ENCODE measurements at places on chromosomes 7 and 10.
A peak's percentile ranks its signal among the peaks of the same experiment; 100 is the strongest.

GRCh38 chr7:154917808-154918160, 85.1 kb downstream of the PAXIP1 start:
- no peak for DNase-seq

- no peak for DNase-seq
These were observed 55.5 kb upstream of the NCF1 start for GRCh38 chr7:74718336-74718735.

- peak; percentile 98 for DNase-seq
These were observed 20.2 kb upstream of the PDGFA start for GRCh38 chr7:539731-540411.

- DNase-seq = no peak
These were observed 28.1 kb downstream of the INSYN2A start for GRCh38 chr10:127168261-127168660.

- no peak for DNase-seq
These were observed 14.7 kb downstream of the CCNY start for GRCh38 chr10:35351021-35351420.

- no peak for DNase-seq
These were observed 184.3 kb upstream of the SLC26A5 start for GRCh38 chr7:103630318-103630717.

DNA sequence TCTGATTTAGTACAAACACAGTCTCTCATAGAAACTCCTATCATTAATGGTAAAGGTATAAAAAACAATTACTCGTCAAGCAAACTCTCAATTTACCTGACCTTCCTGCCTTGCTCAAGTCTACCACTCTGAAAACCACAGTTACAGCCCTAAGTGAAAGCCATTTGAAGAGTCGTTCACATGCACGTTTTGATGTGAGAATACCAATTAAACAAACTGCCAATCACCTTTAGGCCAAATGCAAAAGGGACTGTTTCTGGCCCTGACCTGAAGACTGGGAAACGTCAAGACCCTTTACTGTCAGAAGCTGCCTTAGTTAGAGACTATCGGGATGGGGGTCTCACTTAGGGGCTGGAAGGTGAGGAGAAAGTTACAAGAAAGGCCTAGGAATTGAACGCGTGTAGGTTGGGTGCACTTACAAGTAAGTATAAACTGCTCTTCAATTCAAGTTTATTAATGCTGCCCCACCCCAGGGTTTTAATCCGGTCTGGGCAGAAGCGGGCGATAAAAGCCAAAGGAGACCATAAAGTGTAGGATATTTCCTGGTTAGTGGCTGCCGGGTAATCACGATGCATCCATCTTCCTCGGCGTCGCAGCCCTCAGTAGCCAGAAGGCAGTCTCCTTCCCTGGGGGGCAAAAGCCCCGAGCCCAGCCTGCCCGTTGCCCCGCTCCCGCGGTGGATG, 935 bp downstream of the TM9SF3 start:
- DNase-seq = peak; percentile 39

- no peak for DNase-seq
These were observed 7.1 kb upstream of the ZNF117 start for GRCh38 chr7:64997927-64998391.

GRCh38 chr10:48219194-48219593, 55.3 kb downstream of the FRMPD2 start:
- no peak for DNase-seq

DNA sequence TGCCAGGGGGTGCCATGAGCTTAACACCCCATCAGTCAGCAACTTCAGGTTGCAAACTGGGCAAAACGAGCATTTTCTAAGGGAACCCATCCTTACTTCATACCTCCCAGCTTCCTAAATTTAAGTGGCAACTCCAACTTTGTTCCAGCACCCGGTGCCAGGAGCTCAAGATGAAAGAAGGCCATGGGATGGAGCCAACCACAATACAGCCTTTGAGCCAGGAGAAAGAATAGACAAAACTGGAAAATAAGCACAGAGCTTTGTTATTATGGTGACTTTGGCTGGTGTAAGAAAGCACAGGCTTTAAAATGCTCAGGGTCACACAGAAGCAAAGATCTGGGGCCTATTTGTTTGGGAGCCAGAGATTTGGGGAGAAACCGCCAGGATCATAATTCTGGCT, 388.7 kb upstream of the MGMT start:
- DNase-seq = no peak

DNA sequence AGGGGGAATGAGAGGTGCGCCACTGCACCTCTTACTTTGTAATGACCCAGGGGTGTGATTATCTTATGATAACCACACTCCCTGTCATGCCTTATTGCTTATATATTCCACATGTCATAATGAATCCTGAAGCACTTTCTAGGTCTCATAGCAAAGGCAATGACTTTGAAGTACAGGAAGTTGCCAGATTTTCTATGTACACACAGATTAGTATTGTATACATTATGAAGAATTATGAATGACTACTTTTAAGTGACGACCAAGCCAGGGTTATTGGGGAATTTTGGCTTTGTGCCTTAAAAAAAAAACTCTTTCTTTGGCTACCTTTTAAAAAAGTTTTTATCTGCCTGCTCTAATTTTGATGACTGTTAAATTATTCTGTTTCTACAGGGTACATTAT, 269.6 kb downstream of the MDFIC start:
- DNase-seq = no peak

DNA sequence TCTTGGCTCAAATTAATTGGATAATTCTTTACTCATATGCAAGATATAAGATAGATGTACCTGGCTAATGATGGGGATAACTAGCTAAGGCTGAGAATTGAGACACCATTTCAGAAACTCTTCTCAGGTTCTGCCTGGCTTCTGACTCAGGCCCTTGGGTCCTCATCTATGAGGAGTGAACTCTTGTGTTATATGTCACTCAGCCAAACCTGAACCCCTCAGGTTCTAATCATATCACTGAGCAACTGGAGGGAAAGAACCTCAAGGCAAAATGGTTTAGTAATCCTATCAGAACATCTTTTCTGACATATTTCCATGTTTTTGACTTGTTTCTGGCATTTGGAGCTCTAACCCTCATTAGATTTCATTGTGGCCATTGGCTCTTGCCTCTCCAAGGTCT, 100.4 kb downstream of the CPED1 start:
- no peak for DNase-seq

DNA sequence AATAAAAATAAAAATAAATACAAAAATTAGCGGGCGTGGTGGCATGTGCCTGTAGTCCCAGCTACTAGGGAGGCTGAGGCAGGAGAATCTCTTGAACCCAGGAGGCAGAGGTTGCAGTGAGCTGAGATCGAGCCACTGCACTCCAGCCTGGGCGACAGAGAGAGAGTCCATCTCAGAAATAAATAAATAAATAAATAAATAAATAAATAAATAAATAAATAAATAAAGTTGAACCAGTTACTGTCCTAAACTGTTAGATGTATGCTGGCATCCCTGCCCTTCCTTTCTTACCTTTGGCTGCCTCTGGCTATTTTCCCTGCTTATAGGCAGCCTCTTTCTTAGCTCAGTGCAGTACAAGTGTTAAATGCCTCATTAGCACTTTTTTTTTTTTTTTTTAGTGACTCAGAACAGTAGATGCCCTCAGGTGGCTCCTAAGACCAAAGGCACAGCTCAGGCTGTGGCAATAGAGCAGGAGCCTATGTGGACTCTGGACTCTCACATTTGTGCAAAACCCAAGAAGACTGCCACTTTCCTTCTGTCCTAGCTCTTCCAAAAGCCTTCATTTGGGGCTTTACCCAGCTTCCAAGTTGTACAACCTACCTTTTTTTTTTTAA, 30.6 kb upstream of the CABCOCO1 start:
- no peak for DNase-seq

- peak; percentile 92 for DNase-seq
These were observed 108.5 kb upstream of the ANLN start for GRCh38 chr7:36280840-36281812.

DNA sequence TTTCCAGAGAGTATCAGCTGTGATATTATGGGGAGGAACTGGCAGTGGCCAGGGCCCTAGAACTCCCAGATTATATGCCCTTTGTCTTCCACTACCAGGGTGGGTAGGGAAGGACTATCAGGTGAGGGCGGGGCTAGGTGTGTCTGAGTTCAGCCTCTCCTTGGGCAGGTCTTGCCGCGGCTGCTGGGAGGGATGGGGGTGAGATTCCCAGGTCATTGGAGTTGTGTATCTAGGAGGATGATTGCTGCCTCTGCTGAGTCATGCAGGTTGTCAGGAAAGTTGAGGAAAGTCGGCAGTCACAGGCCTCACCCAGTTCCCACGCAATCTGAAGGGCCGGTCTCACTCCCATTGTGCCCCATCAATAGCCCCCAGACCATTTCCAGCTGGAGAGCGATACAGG, 185.2 kb downstream of the DKK1 start:
- no peak for DNase-seq

DNA sequence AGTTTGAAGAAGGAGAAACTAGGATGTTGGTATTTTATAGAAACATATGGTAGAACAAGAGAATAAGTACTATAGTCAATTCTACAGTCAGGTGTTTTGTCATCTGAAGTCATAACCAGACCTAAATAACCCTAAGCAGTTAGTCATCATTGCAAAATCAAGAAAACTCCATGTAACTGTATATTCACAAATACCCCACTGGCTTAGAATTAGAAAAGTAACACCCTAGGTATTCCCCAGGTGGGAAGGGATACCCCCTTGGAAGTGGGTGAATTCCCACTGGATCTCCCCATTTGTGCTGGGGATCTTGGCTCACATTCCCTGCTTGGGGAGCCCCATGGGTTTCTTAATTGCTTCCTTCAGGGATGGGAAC, 45.9 kb upstream of the ITGB8 start:
- DNase-seq = no peak

- no peak for DNase-seq
These were observed 6.6 kb upstream of the SAMD8 start for GRCh38 chr10:75104842-75105241.

DNA sequence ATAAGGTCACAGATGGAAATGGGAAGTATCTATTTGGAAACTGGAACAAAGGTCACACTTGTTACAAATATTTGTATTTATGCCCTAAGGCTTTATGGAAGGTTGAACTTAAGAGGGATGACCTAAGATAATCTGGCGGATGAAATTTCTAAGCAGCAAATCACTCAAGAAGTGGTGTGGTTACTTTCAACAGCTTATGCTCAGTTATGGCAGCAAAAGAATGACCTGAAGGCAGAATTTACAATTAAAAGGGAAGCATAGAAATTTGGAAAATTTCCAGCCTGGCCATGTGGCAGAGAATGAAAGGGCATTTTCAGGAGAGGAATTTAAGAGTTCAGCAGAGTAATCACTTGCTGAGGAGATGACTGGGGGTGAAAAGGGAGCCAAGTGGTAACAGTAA, 95.8 kb upstream of the TNS3 start:
- DNase-seq = no peak

GRCh38 chr7:12689451-12689850, 2.0 kb downstream of the ARL4A start:
- DNase-seq = no peak

- DNase-seq = no peak
These were observed 113.6 kb upstream of the AMPH start for GRCh38 chr7:38744746-38745145.

DNA sequence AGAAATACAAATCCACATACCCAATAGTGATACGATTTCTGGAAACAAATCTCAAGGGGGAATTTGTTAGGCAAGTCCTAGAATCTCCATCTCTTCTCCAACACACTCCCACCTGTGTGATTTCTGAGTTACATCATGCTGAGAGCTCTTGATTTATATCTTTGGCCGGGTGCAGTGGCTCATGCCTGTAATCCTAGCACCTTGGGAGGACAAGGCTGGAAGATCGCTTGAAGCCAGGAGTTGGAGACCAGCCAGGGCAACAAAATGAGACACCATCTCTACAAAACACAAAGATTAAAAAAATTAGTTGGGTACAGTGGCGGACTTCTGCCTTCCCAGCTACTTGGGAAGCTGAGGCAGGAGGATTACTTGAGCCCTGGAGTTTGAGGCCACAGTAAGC, 1.5 kb upstream of the MTPN start:
- no peak for DNase-seq

DNA sequence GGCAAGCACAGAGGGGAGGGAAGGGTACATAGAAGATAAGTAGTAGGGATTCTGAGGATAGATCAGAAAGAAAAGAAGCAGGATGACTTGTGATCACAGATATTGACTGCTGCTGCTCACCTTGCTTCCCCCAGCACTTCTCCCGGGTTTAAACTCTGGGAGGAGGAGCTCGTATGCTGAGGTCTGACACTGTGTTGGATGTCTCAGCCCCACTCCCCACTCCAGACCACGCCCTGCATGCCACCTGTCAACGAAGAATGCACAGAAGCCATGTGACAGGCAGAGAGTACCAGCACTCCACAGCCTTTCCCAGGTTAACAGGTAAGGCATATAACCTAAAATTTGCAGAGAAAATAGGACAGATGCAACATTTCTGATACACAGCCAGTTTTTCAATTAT, 388.9 kb downstream of the TNS3 start:
- DNase-seq = peak; percentile 68

DNA sequence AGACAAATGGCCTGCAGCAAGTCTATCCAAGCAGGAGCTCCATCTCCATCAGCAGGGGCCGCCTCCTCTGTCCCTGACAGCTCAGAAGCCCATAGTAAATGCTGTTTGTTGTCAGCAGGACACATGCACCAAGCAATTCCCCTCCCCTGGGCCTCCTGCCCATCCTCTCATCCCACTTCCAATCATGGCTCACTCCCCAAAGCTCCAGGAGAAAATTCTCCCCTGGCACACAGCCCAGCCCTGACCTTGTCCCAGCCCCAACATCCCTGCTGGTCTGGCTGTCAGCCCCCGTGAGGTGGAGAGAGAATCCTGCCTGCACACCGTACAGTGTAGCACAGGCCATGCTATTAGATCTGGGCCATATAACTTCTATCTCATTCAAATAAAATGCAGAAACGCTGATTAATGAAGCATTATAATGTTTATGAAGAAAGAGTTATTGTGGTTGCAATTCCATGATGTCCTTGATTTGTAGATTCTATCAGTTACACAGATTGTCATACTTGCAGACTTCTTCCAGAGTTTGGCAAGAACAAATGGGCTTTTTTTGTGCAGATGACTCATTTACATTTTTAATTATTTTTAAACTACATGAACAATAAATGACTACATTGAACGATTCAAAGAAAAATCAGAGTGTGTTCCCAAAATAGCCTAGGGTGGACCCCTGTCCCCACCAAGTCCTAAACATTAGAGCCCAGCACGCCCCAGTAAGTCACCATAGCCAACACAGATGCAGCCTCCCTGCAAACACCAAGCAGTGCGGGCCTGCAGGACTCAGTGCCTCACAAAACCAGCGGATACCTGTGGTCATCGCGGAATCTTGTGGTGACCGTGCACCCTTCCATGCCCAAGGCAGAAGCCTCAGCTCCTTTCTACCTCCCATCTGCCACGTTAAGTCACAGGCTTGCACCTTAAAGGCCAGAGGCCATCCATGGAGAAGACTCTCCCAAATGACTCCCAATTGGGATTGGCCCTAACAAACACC, 70.1 kb downstream of the COBL start:
- no peak for DNase-seq

DNA sequence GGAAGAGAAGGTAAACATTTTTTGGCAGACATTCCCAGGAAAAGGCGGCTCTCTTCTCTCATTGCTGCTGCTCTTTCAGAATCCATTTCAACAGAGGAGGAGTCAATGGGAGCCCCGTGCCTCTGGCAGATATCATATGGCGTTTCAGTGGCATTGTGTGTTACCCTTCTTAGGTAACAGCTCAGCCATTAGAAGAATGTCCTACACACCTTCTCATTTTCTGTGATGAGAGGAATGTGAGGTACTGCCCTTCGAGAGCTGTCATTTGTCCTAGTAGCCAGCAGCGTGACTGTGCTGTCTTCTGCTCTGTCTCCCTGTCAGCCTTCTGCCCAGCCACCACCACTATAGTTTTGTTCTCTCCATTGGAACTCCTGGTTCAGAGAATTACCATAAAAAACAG, 102.4 kb downstream of the EGFR start:
- no peak for DNase-seq

All from SW480 (cell line).